Pancreas (tissue), 10 donors: ENCODE measurements at places on chromosomes 16 and 17. TPM values are rescaled to one million over a fixed set of nuclear protein-coding genes. Genes with fewer than 3 reads are reported as not detected.
A peak's percentile ranks its signal among the peaks of the same experiment; 100 is the strongest.

GRCh38 chr16:52312716-52313115 is 234.2 kb downstream of the TOX3 start:
- DNase-seq, result no peak

DNA sequence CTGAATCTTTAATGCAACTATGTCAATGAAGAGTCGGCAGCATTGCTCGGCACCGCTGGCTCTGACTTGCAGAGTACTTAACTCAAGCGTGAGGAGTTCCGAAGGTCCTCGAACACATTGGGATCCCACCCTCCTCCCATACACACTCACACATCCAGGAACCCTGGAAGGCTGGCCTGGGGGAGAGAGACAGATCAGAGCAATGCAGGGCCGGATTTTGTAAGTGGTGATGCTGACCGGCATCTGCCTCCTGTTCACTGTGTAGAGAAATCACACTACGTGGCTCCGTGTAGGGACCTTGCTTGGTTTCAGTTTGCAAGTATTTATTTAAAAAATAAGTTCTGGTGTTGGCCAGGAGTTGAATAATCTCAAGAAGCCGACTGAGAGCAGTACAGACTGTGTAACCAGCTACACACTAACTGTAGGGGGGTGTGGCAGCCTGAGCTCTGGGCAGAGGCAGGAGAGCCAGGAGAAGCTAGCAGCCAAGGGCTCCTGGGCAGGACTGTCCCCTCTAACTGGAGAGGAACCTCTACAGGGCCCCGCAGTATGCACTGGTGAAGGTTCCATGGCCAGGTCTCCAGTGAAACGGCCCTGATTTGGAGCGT is 190.2 kb upstream of the TNRC6C start:
- DNase-seq, result no peak

GRCh38 chr17:40442392-40443195 is 656 bp upstream of the IGFBP4 start:
- DNase-seq, result no peak

- no peak for DNase-seq
Measured at GRCh38 chr17:57866723-57867122, 16.9 kb upstream of the MRPS23 start.

DNA sequence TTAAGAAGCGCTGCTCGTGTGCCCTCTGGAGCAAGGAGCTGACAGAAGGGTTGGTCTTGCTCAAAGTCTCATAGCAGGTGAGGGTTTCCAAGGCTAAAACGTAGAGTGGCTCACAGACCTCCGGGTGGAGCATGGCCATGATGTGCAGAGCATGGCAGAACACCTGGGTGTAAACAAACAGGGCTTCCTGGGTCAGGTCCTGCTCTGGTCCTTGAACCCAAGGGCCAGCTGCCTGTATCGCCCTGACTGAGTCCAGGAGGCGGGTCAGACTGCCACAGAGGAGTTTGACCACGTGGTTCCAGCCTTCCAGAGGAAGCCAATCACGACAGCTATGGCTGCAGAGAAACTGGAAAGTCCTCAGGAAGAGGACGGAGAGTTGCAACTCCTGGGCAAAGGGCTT is 7.1 kb downstream of the GEMIN4 start:
- no peak for DNase-seq

DNA sequence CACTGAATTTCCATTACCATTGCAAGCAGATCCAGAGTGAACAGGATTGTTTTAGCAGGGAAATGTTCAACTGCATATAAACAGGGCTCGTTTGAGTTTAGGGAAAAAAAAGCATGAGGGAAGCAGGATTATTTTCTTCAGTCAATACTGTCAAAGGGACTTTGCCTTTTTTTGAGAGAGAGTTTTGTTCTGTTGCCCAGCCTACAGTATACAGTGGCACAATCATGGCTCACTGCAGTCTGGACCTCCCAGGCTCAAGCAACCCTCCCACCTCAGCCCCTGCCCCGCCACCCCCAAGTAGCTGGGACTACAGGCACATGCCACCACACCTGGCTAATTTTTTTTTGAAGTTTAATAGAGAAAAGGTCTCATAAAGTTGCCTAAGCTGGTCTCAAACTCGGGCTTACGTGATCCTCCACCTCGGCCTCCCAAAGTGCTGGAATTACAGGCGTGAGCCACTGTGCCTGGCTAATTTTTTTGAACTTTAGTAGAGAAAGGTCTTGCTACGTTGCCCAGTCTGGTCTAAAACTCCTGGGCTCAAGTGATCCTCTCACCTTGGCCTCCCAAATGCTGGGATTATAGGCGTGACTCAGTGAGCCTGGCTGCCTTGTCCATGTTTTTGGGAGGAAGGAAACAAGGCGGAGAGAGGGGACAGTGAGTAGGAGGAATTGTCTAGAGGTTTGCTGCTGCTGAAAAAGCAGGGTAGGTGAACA is 14.8 kb downstream of the PKD1L3 start:
- DNase-seq, result no peak

GRCh38 chr17:17679243-17679642 is 2.0 kb upstream of the RAI1 start:
- no peak for DNase-seq

DNA sequence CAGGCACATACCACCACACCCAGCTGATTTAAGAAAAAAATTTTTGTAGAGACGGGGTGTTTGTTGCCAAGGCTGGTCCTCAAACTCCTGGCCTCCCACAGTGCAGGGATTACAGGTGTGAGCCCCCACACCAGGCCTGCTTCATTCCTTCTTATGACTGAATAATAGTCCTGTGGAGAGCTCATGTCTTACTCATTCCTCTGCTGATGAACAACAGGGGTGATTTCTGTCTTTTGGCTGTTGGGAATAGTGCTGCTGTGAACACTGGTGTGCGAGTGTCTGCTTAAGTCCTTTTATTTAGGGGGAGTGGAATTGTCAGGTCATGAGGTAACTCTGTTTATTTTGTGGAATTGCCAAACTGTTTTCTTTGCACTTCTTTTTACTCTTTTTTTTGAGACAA is 2.7 kb upstream of the CTRB1 start:
- DNase-seq, result peak; percentile 52

- no peak for DNase-seq
Measured at GRCh38 chr17:63596856-63597586, 3.7 kb upstream of the TACO1 start.

DNA sequence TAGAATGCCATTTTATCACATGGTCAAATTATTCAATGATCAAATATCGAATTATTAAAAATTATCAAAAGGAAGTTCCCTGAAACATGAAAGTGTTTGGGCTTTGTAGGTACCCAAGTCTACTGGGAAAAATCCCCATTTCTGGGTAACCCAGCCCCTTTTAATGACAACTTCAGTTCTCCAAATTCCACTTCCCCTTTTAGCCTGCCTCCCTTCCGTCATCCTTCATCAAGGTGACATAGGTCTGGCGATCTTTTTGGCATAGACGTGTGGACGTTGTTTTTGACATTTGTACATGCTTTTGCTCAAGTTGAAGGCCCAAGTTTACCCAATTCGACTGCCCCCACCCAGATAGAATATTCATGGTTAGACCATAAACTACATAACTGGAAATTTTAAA is 660.9 kb downstream of the MAF start:
- no peak for DNase-seq

DNA sequence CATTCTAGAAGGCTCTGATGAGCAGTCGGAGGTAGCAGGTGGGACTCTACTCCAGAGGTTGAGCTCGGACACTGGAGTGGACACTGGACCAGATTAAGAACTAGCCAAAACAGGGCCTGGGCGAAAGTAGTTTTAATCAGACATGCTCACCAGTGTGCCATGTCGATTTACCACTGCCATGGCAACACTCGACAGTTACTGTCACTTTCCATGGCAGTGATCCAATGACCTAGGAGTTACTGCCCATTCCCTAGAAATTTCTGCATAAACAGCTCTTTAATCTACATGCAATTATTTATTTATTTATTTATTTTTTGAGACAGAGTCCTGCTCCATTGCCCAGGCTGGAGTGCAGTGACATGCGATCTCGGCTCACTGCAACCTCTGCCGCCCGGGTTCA is 7.2 kb upstream of the METTL9 start:
- DNase-seq, result no peak

- no peak for DNase-seq
Measured at GRCh38 chr16:86042393-86042792, 143.4 kb downstream of the IRF8 start.

GRCh38 chr17:19940722-19941464 is 36.7 kb downstream of the AKAP10 start:
- DNase-seq, result no peak

DNA sequence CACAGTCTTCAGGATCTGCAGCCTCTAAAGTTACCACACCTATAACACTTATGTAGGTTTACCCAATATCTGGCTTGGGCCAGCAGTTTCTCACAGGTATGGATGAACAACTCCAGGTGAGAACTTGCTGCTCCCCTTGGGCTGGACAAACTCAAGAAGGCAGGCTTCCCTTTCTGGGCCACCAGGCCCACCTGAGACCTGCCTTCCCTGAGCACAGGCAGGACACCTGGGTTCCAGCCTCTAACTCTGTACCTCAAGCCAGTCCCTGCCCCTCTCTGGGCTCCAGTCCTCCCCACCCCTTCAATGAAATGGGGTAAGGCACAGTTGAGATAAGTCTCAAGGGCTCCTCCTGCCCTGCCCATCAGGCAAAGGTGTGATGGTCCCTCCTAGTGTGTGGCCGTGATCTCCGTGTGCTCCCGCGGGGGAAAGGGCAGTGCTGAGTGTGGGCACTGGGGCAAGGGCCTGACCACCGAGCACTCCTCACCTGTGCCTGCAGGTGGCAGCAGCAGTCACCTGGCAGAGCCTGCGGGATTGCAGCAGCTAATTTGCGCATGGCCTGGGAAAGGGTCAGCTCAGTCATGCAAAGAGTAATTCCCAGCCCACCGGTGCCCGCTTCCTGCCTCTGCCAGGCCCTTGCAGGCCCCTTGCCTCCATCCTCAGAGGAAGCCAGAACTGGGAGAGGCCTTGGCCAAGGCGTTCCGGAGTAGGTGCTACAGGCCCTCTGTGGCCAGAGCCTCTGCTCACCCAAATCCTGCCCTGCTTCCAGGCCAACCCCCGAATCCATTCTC is 28.2 kb upstream of the ADGRG1 start:
- DNase-seq, result peak; percentile 93

GRCh38 chr17:12644623-12645022 is 21.1 kb upstream of the MYOCD start:
- no peak for DNase-seq

DNA sequence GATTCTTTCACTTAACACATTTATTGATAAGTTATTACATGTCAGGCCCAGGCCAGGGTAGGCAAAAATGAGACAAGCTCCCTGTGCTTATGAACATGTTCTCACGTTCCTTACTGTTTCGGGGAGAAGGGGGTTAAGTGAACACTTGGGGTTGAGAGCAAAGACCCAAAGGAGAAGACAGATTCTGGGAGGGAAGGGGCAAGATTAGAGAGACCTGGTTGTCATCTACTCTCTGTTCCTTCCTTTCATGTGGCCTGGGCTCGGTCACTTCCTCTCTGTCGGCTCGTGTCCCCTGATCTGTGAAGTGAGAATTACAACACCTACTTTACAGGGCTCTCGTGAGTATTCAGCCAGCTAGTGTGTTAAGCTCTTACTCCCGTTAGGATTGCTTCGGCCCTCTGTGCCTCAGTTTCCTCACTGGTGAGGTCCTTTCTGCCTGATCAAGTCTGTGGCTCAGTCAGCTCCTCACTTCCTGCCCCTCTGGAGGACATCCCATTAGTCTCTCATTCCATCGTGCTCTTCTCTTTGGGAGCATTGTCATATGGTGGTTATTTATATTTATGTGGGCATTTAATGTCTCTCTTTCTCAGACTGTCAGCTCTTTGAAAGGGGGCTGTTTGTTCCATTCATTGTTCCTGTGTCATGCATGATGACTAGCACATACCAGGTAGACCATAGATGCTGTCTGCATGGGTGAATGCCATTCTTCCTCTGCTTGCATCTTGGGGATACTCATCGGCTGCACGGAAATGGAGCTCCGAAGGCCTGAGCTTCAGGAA is 38.9 kb downstream of the PLCG2 start:
- no peak for DNase-seq

GRCh38 chr17:11309033-11309432 is 68.0 kb downstream of the SHISA6 start:
- DNase-seq, result no peak

DNA sequence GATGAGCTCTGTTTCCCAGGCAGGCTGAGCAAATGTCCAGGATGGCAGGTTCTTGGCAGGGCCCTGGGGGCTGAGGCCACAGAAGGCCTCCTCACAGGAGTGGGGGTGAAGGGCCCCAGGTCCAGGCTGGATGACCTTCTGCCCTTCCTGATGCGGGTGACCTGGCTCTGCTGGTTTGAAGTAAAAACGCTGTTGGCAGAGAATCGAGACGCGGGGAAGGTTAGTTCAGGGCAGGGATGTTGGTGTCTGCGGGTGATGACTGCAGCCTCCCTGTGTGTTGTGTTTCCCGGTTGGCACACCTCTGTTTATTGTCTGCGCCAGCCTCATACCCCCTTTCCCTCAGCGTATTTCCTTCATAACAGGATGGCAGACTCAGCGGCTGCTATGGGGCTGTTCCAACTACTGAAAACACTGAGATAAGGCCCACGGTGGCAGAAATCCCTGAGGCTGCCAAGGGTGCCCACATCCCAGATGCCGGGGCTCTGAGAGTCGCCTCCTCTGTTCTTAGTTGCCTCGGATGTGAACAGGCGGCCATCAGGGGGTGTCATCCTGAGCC is 104.6 kb downstream of the METRNL start:
- DNase-seq, result no peak

GRCh38 chr16:1863681-1864460 is 8.1 kb downstream of the MEIOB start:
- DNase-seq, result no peak

DNA sequence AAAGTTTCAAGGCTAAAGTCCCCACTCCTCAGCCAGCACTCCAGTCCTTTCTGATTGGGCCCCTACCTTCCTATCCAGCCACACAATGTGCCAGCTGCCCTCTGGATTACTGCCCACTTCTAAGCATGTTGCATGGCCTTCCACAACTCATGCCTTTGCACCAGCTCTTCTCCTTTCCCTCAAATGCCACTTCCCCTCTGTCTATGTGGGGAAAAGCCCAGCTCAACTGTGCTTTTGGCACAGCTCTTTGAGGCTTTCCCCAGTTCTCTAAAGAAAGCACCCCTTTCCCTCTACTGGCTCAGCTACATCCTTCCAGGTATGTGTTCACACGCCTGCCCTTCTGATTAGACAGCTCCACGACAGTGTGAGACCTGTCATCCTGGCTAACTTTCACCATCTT is 18.5 kb downstream of the GTF3C1 start:
- no peak for DNase-seq

DNA sequence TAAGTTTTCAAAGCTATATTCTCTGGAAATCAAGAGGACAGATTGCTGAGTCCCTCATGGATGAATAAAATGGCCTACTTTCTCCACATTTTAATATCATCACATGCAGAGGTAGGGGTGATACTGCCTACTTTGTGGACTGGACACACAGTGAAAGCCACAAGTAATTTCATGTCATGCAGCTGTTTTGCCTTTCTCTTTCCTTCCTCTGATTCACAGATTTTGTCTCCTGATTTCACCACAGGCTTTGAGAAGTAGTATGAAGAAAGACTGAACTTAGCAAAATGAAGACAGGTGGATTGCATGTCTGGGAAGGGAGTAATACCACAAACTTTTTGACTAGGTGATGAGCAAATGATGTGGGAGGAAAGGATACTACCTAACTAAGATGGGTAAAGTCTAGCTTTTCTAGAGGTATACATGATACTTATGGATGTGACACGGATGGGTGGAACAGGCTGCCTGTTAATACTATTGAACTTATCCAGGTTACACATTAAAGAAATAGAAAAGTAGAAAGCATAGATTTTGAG is 478.4 kb upstream of the GOT2 start:
- no peak for DNase-seq

PRSS36 gene
- total RNA-seq, result 3.1 TPM

PDILT gene
- total RNA-seq, result not detected

CHRNE gene
- total RNA-seq, result 1.4 TPM

CD300A gene
- 1.0 TPM for total RNA-seq

SCGB1C2 gene
- 0.55 TPM for total RNA-seq

WNT9B gene
- total RNA-seq, result 0.12 TPM

USP7 gene
- total RNA-seq, result 40.8 TPM

GLIS2 gene
- 10.9 TPM for total RNA-seq
